ENCODE measurements at places on chromosomes 1 and 21.

- no peak for DNase-seq
Measured at GRCh38 chr1:23438545-23438944, 14.0 kb upstream of the TCEA3 start.

DNA sequence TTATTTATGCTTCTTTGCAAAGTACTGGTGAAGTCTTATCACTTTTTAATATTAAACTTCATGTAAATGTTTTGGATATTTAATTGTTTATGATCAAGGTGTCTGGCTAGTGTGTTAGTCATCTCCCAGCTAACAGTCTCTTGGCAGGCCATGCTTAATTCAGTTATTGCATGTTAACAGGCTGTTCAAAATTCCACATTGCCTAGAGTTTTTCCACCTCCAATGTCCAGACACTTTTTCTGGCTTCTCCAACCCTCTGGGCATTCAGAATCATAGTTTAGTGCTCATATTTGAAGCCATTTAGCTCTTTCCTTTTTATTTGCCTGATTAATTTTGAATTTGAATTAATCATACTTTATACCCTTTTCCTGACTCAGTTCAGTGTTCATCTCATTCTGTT, 69.2 kb downstream of the OLFML2B start:
- peak; percentile 72 for DNase-seq

GRCh38 chr1:153371231-153371630, 4.2 kb downstream of the S100A12 start:
- no peak for DNase-seq

GRCh38 chr1:224064150-224064549, 49.8 kb upstream of the FBXO28 start:
- no peak for DNase-seq

DNA sequence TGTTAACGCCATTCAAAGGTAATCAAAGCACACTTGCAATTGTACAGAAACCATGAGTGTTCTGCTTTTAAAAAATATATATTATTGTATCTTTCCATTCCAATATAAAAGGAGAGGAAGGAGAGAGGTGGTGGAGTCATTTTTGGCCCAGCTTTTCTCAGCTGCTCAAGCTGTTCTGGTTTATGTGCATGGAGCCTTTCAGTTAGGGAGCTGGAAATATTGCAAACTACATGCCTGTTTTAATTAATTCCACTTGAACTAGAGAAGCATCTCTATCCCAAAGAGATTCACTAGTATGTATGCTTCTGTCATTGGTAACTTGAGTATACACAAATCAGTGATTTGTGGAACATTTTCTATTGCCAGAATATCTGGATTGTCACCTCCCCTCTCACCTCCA, 28.5 kb upstream of the C1orf105 start:
- DNase-seq: no peak

DNA sequence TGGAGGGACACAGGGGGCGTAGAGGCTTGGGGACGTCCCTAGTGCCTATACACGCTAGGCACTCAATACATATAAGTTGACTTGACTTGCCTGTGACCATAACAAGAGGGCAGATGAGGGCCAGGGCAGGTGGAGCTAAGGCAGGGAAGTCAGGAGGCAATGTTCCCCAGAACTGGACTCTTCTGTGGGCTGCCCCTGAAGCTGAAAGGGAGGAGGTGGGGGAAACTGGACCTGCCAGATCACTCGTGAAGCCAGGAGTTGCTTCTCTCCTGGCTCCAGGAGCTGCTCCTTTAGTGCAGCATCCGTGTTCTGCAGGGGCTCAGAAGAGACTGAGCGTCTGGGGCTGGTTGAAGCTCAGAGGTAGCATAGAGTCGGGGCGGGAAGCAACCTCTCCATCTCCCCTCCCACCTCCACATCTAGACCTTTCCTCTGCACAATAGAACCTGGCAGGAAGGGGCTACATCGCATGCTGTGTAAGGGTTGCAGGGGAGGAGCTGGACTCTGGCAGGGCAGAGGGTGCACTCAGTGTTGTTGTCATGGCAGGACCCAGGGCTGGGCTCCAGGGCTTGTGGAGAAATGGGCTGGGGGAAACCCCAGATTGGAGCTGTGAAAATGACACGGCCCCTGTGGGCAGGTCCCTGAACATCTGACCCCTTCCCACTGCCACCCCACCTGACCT, 2.9 kb upstream of the SEMA4A start:
- no peak for DNase-seq

- no peak for DNase-seq
Measured at GRCh38 chr1:189960769-189961168, 516.9 kb downstream of the BRINP3 start.

DNA sequence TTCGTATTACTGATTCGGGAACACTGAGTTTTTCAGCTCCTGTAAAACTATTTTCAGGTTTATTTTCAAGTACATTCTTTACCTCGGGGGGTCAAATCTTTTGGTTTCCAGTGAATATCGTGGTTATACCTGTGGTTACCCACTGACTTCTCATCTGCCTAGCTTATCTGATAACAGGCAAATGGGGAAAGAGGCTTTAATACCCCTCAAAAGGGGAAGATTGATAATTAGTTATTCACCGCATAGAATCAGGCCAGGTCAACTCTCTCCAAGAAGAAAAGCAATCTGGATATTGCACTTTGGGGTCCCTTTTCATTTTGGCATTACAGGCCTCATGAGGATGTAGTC, 23.0 kb downstream of the RUNX1 start:
- no peak for DNase-seq
